ENCODE measurements at places on chromosomes 7 and 10. TPM values are rescaled to one million over a fixed set of nuclear protein-coding genes. Genes with fewer than 3 reads are reported as not detected.

Gene EBLN1
- not detected for total RNA-seq

Gene ADAM12
- 36.6 TPM for total RNA-seq

Gene MYPN
- not detected for total RNA-seq

Gene IGF2BP3
- 11.0 TPM for total RNA-seq

Gene CPA2
- not detected for total RNA-seq

Gene GFRA1
- total RNA-seq, result not detected

Gene SYT15B
- not detected for total RNA-seq

Gene ASL
- 12.7 TPM for total RNA-seq

Gene OPN4
- not detected for total RNA-seq

Gene WIPF3
- not detected for total RNA-seq

Gene OPALIN
- total RNA-seq, result not detected

Gene ARL4A
- total RNA-seq, result 122 TPM

All from T-helper 17 cell (primary cell).